Lung (tissue), 17 donors: ENCODE measurements at places on chromosomes 5 and 9.
A peak's percentile ranks its signal among the peaks of the same experiment; 100 is the strongest.

- no peak for DNase-seq
These were observed 8.3 kb downstream of the PAX5 start for GRCh38 chr9:37025823-37026112.

- no peak for DNase-seq
These were observed 85.4 kb downstream of the KCNN2 start for GRCh38 chr5:114447084-114447773.

DNA sequence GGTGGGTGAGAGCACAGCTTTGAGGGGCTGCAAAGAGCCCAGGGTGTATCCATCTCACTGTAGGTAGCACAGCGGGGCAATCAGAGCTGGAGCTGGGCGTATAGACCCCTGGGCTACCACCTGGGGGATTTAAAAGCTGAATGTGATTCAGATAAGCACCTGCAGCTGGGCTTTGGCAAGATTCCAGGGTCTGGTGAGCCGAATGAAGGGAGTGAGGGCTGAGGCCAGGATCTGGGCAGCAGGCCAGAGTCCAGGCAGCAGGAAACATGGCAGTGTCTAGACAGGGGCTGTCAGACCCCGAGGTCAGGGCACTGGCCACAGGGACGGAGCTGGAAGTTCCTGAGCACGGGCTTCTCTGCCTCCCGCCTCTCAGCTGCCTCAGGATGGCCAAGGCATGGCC, 8.7 kb downstream of the ASS1 start:
- DNase-seq = peak; percentile 53

GRCh38 chr5:27083449-27084415, 45.3 kb upstream of the CDH9 start:
- DNase-seq = no peak

GRCh38 chr5:56211298-56211865, 21.7 kb downstream of the ANKRD55 start:
- peak; percentile 50 for DNase-seq

DNA sequence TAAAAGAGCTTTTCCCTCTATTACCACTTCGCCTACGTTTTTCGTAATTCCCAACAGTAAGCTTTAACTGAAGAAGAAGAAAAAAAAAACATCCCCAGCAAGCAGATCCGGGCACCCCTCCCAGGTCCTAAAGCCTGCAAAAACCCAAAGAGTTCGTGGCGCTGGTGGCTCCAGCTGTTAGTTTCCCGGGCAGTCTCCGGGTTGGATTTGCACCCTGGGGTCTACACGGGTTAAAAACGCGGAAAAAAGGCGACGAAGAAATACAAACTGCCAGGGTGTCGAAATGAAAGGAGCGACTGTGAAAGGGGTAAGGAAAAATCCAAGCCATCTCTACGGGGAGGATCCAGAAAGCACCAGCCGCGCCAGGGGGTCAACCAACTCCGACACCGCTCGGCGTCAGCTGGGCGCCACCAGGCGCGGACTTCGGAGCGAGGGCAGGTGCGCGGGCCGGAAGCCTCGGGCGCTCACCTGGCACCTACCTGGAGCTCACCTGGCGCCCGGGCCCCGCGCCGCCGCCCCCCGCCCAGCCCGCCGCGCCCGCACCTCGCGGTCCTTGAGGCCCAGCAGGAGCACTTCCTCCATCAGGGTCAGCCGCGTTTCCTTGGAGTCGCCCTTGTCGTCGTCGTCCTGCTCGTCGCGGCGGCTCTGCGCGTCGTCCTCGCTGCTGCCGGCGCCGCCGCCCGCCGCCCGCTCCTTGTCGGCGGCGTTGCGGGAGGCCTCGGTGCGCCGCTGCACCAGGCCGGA, 680 bp downstream of the GOLPH3 start:
- peak; percentile 83 for DNase-seq

GRCh38 chr5:86542532-86542931, 75.2 kb upstream of the COX7C start:
- no peak for DNase-seq

DNA sequence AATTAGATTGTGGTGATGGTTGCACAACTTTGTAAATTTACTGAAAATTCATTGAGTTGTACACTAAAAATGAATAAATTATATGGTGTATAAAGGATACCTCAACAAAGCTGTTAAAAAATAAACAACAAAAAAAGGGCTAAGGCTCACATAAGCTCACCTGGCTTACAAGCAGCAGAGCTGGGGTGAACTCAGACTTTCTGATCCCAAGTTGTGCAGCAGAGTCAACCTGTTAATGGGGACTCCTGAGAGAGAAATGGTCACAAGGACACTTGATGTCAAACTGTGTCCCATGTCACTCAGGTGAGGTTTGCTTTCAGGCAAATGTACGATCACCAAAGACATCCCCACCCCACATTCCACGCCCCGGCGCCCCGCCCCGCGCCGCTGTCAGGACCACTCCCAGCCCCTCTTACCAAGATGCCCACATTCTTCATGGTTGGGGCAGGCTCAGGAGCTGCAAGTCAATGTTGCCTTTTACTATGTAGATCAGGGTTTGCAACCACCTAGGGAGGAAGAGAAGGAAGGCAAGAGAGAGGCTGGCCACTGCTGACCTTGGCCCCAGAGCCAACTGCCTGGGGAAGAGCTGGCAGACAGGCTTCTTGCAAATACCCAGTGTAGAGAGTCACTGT, 22.4 kb upstream of the SLC36A1 start:
- no peak for DNase-seq

DNA sequence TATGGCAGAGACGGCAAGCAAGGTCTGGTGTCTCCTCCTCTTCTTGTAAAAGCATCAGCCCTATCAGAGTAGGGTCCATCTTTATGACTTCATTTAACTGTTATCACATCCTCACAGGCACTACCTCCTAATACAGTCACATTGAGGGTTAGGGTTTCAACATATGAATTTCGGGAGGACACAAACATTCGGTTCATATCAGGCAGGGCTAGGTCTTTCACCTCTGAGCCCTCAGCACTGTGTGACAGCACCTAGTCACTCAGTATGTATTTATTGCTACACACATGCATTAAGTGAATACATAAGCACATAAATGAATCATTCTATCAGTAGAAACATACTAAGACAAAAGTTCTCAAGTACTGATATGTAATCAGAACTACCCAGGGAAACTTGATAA, 9.4 kb upstream of the BTF3 start:
- no peak for DNase-seq

GRCh38 chr5:12672141-12672540, 767.9 kb upstream of the CTNND2 start:
- DNase-seq = no peak
